ENCODE measurements at places on chromosomes 5 and 9.

GRCh38 chr9:76866689-76867088, 39.2 kb downstream of the PRUNE2 start:
- DNase-seq: peak; percentile 19

DNA sequence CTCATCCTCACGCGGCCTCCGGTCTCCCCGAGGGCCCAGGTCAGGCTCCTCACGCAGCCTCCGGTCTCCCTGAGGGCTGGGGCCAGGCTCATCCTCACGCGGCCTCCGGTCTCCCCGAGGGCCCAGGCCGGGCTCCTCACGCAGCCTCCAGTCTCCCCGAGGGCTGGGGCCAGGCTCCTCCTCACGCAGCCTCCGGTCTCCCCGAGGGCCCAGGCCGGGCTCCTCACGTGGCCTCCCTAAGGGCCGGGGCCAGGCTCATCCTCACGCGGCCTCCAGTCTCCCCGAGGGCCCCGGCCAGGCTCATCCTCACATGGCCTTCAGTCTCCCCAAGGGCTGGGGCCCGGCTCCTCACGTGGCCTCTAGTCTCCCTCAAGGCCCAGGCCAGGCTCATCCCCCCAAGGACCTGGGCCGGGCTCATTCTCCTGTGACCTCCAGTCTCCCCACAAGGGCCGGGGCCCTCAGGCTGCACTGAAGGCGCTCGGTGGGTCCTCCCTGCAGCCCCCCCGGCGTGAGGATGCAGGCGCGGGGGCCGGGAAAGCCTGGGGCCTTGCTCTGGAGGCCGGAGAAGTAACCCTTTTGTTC, 51.2 kb upstream of the FCN2 start:
- DNase-seq: no peak

DNA sequence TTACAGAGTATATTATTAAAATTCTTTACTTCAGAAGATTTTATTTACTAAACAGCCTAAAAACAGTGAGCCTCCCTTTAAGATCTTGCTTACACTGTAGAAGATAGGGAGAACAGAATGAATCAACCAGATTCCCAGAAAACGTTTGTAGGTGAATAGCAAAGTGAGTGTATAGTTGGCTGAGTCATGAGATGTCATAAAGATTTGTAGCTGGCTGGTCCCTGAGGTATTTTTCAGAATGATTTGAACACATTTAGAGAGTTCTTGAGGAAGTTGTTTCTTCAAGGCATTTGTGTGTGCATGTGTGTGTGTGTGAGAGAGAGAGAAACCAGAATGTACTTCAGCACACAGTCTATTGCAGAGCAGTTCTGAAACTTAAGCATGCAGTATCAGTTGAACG, 159.4 kb upstream of the PRR16 start:
- peak; percentile 3 for DNase-seq

DNA sequence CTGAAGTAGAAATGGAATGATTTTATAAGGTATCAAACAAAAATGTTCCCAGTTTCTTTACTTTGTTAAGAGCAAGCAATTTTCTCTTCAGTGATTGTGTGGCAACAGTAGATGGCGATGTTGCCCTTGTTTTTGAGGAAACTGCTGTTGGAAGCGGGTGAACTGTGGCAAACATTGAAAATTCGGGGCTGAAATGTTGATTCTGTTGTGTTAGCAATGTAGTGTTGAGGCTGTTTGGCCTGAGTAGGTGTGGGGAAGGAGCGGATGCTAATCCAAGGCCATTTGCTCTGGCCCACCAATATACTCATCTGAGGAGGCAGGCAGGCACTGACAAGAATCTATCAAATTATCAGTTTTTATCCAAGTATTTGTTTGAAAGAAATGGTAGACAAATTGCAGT, 129.8 kb downstream of the SLC12A2 start:
- peak; percentile 58 for DNase-seq

- DNase-seq: peak; percentile 29
These were observed 96.2 kb upstream of the PPP1R2B start for GRCh38 chr5:156753846-156754245.

GRCh38 chr9:33380390-33381094, 21.8 kb downstream of the AQP7 start:
- DNase-seq: no peak

- DNase-seq: no peak
These were observed 26.8 kb downstream of the CERT1 start for GRCh38 chr5:75484605-75485004.

DNA sequence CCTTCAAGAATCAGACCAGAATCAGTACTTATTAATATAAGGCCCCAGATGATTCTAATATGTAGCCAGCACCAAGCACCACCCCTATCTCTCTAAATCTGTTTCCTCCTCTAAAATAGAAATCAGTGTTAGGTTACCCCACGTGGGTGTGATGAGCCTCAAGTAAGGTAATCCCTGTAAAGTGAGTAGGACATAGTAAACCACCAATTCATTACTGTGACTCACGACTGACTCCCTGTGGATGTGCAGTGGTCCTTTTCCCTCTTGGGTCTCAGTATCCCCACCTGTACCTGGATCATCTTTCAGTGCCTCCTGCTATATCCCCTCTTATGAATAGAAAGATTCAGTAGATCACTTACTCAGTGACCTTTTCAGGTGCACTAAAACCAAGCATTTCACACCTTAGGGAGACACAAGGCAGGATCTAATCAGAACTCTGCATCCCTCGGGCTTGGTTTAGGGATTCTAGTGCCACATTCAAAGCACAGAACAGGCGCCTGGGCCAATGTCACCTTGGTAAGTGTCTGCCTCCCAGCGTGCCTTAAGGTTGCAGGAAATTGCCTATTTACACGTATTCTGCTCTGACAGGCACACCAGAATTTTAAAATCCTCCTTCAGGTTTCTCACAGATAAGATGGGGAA, 12.2 kb upstream of the ALDH1B1 start:
- no peak for DNase-seq

- no peak for DNase-seq
These were observed 23.4 kb upstream of the FAT2 start for GRCh38 chr5:151614565-151614964.

- DNase-seq: no peak
These were observed 8.0 kb downstream of the DIPK1B start for GRCh38 chr9:136720251-136720897.

GRCh38 chr9:126228111-126228780, 98.4 kb upstream of the MVB12B start:
- no peak for DNase-seq

DNA sequence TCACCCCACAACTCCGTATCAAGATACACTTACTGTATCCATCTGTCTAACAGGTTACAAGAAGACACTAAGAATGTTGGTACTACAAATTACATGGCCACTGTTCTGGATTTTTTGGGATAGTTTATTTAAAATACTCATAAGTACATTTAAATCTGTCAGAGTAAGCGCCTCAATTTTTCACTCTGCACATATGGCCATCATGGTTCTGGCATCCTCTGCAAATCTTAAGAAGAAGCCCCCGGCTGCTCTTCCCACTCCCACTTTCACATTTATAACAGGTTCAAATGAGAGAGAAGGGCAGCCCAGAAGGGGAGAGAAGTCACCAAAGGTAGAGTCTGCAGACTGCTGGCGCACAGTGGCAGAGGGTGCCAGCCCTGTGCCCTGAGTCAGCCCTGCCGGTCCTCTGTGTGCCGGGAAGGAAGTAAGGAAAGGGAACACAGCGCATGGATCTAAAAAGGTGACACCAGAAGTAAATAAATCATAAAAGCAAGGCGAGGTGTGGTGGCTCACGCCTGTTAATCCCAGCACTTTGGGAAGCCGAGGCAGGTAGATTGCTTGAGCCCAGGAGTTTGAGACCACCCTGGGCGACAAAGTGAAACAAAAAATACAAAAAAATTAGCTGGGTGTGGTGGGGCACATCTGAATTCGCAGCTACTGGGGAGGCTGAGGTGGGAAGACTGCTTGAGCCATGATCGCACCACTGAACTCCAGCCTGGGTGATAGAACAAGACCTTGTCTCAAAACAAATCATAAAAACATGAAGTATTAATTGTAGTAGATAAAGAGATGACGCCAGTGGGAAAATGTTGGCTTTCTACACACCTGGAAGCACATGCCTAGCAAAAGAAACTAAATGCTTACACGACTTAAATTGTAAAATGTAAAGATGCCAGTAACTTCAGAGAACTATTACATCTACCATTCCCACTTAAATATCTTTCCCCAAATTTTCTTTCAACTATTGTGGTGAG, 30.0 kb downstream of the RNF130 start:
- no peak for DNase-seq

GRCh38 chr5:38906503-38906902, 60.7 kb downstream of the OSMR start:
- DNase-seq: no peak

- no peak for DNase-seq
These were observed 41.7 kb upstream of the TJP2 start for GRCh38 chr9:69132361-69132760.

DNA sequence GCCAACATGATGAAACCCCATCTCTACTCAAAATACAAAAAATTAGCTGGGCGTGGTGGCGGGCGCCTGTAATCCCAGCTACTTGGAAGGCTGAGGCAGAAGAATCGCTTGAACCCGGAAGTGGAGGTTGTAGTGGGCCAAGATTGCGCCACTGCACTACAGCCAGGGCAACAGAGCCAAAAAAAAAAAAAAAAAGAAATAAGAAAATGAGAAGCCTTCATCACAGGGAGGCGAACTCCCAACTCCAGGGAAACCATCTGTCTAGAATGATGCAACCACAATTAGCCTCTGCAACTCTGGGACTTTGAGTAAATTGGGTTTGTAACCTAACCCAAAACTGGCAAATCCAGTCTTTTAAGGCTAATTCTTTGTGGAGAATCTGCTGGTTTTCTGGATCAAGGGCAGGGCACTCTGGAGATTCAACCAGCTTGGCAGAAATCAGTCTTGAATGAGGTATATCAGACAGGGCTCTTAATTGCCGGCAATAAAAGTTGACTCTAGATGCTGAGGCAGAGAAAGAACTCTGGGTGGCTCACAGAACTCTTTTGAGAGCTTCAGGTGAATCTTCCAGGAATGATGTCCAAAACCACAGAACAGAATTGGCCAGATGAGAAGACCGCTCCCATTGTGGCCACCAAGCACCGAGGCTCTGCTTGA, 9.9 kb downstream of the S100Z start:
- DNase-seq: no peak

DNA sequence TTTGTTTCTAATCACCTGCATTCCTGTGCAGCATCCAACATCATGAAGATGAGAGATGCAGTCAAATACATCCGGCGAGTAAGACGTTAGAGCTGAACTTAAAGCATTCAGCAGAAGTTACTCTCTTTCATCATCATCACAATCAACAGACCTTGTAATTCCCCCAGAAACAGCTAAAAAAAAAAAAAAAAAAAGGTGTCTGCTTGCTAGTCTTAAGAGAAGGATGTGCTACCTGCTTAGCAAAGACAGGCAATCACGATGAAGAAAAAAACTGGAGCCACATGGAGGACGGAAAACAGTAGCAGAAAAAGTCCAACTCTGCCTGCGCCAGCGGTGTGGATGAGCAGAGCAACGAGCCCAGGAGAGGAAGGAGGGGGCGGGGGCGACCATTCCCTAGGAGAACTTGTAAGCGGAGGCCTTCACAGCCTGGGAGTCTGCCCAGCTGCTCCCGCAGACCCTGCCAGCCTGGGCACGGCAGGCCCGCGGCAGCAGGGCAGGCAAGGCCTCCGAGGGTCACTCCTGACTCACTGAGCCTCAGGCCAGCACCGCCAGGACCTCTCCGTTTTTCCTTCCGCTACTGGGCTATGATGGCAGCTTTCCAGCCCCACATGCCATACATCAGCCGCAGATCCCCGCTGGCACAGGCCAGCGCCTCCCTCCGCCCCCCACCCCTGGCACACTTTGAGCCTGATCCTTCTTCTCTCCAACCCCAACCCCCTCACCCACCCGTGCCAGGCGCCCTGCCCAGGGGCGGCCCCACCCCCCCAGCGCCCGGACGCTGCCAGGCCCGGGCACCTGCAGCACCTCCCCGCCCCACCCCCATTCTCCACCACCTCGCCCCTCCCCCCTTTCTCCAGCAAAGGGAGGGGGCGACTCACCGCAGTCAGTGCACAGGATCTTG, 1.4 kb downstream of the NRG2 start:
- DNase-seq: no peak

DNA sequence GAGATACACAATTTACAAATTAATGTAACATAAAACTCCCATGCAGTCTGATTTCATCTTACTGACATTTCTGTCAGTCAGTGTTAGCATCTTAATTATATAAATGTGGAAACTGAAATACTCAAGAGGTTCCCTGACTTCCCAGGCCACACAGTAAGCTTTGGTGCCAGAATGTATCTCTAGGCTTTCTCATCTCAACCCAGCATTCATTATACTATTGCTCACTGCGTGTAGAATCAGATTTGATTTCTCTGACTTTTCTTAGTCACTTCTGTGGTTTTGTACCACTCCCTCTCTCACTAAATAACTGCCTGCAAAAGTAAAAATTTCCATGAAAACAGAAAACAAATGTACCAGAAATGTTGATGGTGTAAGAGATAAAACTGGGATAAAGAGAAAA, 31.7 kb upstream of the CDKN2B start:
- no peak for DNase-seq

- DNase-seq: no peak
These were observed 103.1 kb downstream of the MTREX start for GRCh38 chr5:55410845-55411244.

GRCh38 chr9:118538959-118539358, 830.3 kb downstream of the BRINP1 start:
- no peak for DNase-seq

DNA sequence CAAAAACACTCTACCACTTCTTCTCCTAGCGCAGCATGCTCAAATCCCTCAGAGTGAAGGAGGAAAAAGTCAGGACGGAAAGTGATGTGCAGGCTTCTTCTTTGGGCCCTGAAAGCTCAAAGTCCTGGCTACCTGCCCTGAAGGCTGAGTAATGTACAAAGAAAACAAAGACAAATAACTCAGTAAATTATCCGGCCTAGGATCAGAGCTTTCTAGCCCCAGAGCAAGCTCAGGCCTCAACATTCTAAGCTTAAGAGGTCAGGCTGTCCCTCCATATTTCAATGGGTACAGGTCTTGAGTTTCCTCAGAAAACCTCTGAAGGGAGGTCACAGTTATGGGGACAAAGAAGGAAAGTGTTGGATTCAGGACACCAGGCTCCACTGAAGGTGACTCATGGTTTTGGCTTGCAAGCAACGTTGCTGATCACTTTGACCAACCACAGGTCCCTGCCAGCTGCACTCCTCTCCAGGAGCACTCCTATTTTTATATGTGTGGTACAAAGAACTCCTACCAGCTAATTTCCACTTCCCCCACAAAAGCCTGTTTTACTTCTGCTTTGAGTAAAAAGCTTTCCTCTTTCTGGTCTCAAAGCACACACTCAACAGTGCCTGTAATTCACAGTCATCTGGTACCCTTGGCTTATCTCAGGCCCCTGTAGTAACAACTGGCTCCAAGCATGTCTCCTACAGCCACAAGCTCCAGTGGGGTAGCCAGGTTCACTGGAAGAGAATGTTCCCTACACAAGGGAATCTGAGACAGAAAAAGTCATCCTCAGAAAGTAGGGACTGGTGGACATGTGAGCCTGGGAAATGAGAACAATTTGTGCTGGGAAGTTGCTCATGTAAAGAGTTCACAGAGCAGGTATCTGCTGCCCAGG, 115.7 kb downstream of the UGCG start:
- peak; percentile 86 for DNase-seq

DNA sequence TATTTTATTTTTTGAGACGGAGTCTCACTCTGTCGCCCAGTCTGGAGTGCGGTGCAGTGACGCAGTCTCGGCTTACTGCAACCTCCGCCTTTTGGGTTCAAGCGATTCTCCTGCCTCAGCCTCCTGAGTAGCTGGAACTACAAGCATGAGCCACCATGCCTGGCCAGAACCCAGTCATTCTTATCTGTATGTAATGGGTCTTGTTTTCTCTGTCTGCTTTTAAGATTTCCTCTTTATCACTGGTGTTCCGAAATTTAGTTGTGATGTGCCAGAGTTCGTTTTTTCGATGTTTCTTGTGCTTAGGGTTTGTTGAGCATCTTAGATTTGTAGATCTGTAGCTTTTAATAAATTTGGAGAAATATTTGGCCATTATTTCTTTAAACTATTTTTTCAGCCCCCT, 19.2 kb downstream of the SLC25A25 start:
- DNase-seq: no peak
